Pancreas (tissue), 10 donors: ENCODE measurements at places on chromosomes 4 and X. TPM values are rescaled to one million over a fixed set of nuclear protein-coding genes. Genes with fewer than 3 reads are reported as not detected.
A peak's percentile ranks its signal among the peaks of the same experiment; 100 is the strongest.

AFP gene
- total RNA-seq, result 1.5 TPM

GRCh38 chrX:38561951-38562719, 793 bp downstream of the TSPAN7 start:
- peak; percentile 68 for DNase-seq

FAM9C gene
- total RNA-seq, result not detected

DNA sequence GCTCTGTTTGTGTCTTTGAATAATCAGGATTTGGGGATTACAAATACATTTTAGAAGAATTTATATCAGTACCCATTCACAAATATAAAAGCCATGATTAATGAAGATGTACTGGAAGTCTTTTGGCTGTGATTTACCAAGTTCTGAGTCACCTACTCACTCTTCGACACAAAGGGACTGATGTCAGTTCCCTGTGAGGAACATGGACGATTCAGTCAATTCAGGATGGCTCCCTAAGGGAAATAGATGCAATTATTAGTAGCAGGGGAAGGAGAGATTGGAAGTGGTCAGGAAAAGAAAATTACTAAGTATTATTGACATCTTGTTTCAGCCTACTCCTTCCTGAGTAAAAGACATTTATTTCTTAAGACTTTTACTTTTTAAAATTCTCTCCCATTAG, 550.7 kb upstream of the SLIT2 start:
- DNase-seq, result no peak

PROM1 gene
- 38.6 TPM for total RNA-seq

GRCh38 chrX:20455001-20455400, 188.3 kb upstream of the RPS6KA3 start:
- no peak for DNase-seq

STOX2 gene
- total RNA-seq, result 11.9 TPM

- DNase-seq, result no peak
These were observed 322.9 kb upstream of the NWD2 start for GRCh38 chr4:36921476-36922216.

- no peak for DNase-seq
These were observed 67.1 kb downstream of the PGRMC2 start for GRCh38 chr4:128220286-128221235.

GRCh38 chr4:68907245-68907644, 44.4 kb downstream of the UGT2A3 start:
- no peak for DNase-seq

DNA sequence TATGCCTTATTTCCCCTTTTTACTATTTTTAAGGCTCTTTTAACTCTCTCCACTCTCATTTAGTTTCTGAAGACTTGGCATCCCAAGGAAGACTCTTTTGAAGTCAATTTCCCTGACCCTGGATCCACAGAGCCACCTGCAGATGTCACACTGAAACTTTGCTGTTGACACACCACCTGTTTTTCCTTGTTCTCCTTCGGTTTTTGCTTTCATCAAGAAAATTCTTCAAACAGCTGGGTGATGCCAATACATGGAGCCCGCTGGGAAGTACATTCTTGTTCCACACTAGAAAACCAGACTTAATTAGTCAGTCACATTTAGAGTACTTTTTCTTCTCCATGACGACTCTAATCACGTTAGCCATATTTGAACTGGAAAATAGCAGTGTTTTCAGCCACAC, 293.9 kb downstream of the PDGFC start:
- DNase-seq, result no peak

- DNase-seq, result no peak
These were observed 29.0 kb downstream of the SGMS2 start for GRCh38 chr4:107853444-107854355.

DNA sequence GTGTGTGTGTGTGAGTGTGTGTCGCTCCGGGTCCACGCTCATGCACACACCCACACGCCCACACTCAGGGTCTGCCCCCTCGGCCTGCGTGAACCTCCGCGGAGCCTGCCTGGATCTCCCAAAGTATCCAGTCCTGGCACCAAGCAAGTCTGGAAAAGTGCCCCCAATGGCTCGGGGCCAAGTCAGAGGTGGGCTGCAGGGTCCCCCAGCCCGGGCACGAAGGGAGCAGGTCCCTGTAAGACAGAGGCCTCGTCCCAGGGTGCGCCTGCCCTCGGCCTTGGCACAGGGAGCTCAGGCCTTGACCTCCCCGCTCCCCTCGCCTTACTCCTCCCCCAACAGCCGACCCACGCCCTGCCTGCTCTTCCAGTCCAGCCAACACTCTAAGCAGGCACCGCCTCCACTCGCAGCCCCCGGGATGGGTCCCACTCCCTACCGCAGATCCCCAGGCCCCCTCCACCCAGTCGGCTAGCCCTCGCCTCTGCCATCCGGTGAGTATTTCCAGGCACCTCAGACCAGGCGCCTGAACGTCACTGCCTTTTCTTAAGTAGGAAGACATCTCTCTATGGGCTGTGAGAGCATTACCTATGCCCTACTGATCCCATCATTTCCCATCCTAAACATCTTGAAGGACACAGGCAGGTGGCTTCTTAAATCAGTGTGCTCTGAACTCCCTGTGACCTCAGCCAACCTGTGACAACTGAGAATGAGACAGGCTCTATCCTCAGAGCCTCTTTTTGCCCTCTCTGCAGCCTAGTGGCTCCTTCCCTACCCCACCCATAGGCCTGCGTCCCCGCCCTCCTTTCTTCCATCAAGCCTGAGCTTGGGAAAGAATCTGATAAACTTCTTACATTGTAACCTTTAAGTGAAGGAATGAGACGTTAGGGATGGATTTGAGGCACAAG, 704 bp downstream of the FAM114A1 start:
- peak; percentile 59 for DNase-seq

- no peak for DNase-seq
These were observed 157.1 kb downstream of the DCLK2 start for GRCh38 chr4:150235317-150235716.

DNA sequence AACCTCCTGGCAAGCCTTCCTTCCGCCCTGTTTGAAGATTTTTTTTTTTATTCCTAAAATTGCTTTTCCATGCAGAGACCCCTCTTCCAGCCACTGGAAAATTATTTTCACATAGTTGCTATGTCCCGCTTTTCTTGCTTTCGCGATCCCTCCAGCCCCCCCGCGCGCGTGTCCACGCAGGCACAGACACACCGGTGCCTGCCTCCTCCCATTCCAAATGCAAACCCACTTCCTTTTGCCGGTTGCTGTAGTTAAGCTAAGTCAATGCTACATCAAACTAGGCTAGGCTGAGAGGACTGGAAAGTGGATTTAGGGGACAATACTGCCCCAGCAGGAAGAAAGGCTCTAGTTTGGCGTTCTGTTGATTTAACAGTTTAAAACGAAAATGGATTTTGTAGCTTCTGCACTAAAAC, 111.0 kb downstream of the DHX15 start:
- peak; percentile 60 for DNase-seq

DNA sequence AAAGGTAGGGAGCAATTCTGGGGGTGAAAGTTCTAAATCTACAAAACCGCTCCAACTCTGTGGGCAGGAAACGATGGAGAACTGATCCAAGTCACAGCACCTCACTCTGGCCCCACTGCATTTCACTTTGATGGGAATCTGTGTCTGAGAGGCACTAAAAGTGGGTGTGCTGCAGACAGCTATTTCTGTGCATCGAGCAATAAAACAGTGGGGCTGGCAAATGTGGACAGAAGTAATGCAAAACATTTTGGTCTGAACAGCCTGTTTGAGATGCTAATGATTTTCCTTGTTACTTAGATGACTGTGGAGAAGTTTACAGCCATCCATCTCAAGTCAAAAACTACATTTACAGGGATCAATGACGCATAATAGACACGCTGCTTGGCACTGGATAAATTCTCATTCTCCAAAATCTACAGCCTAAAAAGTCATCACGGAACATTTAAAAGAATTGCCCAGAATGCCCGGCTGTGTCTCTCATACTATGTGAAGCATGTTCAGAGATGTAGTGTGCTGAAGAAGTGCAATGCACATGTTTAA, 1671.6 kb upstream of the TENM3 start:
- no peak for DNase-seq

FDCSP gene
- 0.94 TPM for total RNA-seq

- peak; percentile 25 for DNase-seq
These were observed 18.3 kb upstream of the GPR101 start for GRCh38 chrX:137051978-137052642.

DNA sequence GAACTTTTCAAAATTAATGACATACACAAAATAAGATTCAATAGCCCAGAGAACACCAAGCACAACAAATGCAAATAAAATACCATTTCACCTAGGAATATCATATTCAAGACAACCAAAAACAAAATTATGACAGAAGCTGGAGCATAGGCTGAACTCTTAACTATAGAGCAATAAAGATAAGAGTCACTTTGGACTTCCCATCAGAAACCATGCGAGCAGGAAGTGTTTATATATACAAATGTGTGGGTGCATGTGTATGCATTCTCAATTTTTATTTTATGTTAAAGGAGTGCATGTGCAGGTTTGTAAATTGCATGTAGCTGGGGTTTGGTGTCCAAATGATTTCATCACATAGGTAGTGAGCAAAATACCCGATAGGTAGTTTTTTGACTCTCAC, 291.6 kb downstream of the ARAP2 start:
- DNase-seq, result no peak

- DNase-seq, result no peak
These were observed 38.9 kb downstream of the RGS12 start for GRCh38 chr4:3331511-3332394.

- DNase-seq, result peak; percentile 89
These were observed 206.5 kb upstream of the STK26 start for GRCh38 chrX:131816551-131817136.

RBMXL3 gene
- not detected for total RNA-seq

- DNase-seq, result no peak
These were observed 296.6 kb upstream of the PRPS2 start for GRCh38 chrX:12494400-12495138.

GC gene
- total RNA-seq, result 37.5 TPM

DNA sequence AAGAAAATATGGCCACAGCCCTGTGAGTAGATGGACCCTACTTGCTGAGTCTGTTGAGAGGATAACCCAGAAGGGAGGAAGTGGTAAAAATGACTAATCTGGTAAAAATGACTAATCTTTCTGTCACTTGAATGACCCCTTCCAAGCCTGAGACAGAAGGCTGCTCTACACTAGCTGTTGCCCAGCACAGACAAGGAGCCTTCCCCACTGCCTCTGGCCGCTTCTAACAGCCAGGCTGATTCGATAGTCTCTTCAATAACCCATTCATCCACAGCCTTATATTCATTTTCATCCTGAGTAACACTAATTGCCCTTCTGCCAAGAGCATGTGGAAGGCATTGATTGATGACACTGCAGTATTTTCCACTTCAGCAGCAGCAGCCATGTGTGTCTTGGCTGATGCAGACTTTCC, 18.4 kb downstream of the MAGEB17 start:
- DNase-seq, result no peak

- DNase-seq, result no peak
These were observed 60.4 kb upstream of the IRF2 start for GRCh38 chr4:184534511-184535391.

DNA sequence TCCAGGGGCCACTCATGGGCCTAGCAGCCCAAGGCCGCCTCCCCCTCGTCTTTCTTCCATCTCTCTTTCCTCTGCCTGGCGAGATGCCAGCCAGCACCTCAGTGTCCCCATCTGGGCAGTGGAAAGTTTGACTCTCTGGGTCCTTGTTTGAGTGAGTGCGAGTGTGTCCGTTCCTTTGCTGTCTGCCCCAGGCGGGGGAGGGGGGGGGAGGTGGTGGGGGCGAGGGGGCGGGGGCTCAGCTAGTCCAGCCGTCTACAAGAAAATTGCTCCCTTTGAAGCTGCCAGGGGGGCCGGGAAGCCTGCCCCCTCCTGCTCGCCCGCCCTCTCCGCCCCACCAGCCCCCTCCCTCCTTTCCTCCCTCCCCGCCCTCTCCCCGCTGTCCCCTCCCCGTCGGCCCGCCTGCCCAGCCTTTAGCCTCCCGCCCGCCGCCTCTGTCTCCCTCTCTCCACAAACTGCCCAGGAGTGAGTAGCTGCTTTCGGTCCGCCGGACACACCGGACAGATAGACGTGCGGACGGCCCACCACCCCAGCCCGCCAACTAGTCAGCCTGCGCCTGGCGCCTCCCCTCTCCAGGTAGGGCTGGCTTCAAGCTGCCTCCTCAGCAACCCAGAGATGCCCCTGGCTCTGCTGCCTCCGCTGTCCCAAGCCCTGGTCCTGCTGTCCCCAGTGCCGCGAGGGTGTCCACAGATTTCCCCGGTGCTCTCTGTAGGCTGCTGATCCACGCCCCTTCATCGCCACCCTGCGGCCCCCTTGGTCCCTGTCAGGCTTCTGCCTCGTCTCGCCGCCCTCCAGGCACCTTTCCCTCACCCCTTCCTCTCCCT, at the start of gene BGN:
BGN (plus strand) TSS at position 440 of the 821 bp plus-strand sequence. CDS start 9,652 bp downstream, outside the sequence.
- DNase-seq, result no peak

WAS gene
- total RNA-seq, result 2.9 TPM

GRCh38 chr4:7855731-7856130, 83.9 kb downstream of the AFAP1 start:
- DNase-seq, result no peak

DACH2 gene
- total RNA-seq, result 0.14 TPM

ZCCHC18 gene
- 1.3 TPM for total RNA-seq

GRCh38 chrX:2425286-2426071, 75.3 kb downstream of the DHRSX start:
- no peak for DNase-seq

ADAM29 gene
- not detected for total RNA-seq

DCAF4L1 gene
- not detected for total RNA-seq

GRCh38 chr4:174119830-174120229, 163.6 kb downstream of the FBXO8 start:
- DNase-seq, result no peak

DNA sequence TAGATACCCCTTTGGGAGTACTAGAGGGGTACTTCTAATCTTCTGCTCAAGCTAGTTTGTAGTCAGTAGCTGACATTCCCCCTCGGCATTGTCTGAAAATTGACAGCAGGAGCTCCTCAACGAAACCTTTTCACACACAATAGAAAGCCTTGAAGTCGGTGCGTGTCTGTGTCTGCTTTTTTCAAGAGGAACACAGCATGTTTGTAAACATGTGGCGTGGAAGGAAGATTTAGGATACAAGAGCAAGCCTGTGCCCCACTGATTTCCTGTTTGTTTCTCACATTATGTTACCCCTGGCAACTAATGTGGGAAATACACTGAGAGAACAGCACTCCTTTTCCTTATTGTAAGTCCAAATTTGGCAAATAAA, 252.6 kb downstream of the ANKRD50 start:
- no peak for DNase-seq

DNA sequence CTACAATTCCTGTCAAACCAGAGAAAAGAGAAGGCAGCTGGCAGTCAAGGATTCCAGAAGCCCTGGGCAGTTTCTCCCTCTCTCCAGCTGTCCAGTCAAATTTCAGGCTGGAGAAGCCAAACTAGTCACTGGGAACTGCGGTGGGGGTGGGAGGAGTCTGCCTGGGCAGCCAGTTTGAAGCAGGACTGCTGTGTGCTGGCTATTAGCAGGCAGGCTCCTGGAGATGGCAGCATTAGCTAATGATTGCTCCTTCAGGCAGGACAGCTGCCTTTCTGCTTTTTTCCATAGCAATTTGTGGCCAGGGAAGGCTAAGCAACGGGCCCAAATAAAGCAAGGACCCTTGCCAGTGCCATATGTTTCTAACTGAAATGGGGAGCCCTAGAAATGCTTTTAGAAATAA, 44.7 kb upstream of the FGF13 start:
- DNase-seq, result peak; percentile 15
